ENCODE measurements at places on chromosomes 2 and 18. TPM values are rescaled to one million over a fixed set of nuclear protein-coding genes. Genes with fewer than 3 reads are reported as not detected.
A peak's percentile ranks its signal among the peaks of the same experiment; 100 is the strongest.

DNA sequence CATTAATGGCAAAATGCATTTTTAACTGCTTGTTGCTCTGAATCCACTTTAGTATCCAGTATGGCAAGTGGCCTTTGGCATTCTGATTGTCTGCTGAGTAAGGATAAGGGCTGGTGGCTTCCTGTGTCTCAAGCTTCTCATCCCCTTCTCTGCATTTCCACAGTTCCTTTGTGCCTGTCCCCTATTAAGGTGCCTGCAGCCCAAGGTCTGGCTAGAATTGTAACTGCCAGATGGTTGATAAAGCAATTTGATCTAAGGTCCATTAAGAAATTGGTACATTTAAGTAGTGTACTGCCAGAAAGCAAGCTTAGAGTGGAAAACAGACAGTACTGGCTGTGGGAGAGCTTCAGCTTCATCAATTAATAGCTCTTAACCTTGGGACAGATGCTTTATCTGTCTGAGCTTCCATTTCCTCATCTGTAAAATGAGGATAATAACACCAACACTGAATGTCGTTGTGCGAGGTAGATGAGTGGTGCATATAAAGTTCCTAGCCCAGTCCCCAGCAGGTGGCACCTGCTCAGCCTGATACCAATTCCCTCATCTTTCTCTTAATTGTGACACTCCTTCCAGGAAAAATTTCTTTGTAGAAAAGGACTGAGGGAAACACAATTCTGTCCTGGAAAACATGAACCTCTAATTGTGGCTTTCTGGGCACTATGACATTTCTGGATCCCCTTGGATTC lies 570.6 kb upstream of the GCFC2 start:
- DNase-seq, result no peak

DNA sequence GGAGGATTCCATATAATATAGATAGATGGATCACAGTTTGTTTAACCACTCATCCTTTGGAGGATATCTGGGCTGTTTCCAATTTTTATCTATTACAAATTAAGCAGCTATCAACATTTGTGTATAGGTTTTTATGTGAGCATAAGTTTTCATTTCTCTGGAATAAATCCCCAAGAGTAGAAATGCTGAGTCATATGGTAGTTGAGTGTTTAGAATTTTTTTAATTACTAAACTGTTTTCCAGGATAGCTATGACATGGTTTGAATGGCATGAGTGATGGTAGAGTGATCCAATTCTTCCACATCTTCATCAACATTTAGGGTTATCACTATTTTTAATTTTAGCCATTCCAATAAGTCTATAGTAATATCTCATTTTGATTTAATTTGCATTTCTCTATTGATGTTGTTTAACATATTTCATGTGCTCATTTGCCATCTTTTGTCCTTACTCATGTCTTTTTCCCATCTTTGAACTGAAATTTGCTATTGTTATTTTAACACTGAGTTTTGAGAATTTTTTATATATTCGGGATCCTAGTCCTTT lies 31.4 kb downstream of the ABCB11 start:
- no peak for DNase-seq

- DNase-seq, result no peak
These were observed 14.3 kb downstream of the HS6ST1 start for GRCh38 chr2:128304330-128304714.

GRCh38 chr2:138087751-138088593 lies 123.7 kb downstream of the HNMT start:
- no peak for DNase-seq

DNA sequence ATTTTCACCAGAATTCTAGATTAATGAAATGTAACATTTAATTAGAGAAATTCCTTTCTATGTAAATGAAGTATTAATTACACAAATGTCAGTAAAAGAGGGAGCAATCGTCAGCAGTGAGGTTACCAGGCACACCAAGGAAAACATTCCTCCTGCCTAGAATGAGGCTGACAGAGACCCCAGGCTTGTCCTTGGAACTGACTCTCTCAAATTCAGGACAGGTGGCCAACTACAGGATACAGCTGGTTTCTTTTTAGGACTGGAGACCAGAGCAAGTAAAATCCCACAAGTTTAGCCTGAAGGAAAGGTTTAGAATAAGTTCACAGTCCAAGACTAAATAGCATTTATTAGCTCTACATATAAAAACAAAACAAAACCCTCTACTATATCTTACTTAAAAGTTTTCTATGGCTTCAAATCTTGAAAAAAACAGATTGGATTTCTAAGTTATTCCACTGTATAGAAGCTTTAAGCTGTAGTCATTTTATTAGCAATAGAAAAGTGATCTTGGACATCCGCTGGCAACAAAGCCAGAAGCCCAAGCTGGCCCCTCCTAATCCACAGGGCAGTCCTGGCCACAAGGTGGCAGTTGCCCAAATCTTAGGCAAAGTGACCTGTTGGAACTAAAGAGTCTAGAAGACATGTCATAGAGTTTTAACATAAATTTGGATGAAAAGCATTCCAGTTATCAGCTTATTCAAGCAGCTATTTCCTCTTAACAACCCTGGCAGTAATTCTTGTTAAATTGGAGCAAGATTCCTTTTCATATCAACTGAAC lies 81.0 kb downstream of the SP3 start:
- peak; percentile 72 for DNase-seq

- DNase-seq, result no peak
These were observed 138.6 kb downstream of the BCL2 start for GRCh38 chr18:63180971-63181376.

DNA sequence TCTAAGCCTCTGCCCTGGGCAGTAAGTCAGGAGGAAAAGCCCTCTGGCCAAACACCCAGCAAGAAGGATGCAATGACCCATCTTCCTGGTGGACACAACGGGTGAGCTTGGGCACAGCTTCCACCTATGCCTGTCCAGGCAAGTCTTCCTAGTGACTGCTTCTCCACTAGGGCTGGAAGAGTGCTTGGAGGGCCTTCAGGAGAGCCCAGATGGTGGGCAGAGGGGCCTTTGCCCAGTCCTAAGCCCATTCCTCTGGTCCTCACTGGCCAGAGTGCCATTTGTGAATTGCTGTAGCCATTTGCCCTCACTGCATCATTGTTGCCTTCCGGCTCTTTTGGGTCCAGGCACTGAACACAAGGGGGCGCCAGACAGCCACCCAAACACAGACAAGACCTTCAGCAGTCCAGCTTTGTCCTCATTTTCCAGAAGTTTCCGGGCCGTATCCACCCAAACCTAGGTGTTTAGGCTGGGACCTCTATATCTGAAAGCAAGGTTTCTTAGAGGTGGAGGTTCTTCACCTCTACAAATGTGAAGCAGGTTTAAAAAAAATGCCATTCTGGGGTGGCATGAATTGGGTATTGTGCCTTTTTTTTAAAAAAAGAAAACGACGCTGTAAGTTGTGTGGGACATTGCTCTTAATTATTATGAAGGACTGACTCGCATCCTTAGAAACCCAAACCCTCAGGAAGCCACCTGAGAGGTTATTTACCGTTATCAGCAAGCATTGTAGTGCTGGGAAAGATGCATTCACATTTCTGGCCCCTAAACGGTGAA lies 29.5 kb downstream of the PAX8 start:
- DNase-seq, result peak; percentile 84

DNA sequence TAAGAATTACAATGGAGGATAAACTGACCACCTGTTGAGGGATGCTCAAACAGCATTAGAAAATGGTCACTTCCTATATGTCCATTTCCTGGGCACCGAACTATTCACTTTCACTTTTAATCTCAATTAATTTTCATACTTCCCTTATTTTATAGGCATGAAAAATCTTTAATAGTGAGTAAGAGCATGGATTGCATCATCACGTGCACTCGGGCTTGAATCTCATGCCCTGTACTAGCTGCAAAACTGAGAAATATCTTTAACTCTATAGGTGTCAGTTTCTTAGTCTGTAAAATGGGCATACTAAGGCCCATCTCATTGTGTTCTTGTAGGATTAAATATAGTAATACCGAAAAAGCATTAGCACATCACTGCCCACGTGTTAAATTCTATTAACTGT lies 183.9 kb upstream of the FIGN start:
- no peak for DNase-seq

DNA sequence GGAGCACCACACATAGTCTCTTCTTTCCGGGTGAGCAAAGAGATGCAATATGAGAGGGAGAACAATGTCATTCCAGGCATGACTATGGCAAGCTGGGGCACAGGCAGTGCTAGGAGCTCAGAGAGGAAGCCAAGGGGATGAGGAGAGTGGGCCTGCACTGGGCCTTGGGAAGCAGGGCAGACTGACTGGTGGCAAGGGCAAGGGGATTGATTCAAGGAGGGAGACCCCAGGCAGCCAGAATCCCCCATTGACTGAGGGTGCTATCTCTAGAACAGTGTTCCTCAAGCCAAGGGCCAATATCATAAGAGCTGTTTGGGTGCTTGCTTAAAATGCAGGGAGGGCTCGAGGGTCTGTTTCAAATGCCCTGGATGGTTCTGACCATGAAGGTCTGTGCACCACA lies 36.1 kb downstream of the MARCO start:
- DNase-seq, result no peak

DNA sequence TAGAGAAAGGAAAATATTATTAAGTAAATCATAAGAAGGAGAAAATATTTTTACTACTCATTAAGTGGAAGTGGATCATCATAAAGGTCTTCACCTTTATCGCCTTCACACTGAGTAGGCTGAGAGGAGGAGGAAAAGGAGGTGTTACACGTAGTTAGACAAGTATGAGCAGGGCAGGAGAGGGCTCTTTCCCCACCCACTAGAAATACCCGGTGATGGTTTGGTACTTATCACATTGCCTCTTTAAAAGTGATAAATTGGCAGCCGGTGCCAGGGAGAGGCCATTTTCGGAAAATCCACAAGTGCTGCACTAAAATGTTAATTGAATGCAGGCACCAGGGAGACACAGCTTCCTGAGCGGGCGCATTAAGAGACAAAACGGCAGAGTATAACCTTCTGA lies 598.7 kb upstream of the SOX11 start:
- no peak for DNase-seq

The ATP9B gene
- total RNA-seq, result 22.7 TPM

The REG3A gene
- not detected for total RNA-seq

The BBS5 gene
- total RNA-seq, result 2.0 TPM

The GPR75 gene
- 1.1 TPM for total RNA-seq
